ENCODE measurements at places on chromosomes 6 and 20.

DNA sequence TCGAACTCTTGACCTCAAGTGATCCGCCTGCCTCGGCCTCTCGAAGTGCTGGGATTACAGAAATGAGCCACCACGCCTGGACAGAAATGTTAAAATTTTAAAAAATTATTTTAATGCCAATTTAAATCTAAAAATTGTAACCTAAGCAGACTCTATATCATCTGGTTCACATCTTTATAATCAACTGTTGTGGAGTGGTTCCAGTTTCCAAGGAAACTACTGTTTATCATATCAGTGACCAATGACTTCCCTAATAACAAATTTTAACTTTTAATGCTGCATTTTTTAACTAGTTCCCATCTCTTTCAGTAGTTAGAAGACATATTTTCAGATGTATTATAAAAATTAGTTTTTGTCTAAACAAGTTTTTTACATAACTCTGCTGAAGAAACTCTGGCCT is 5.2 kb upstream of the BTN3A2 start:
- no peaks in the 10 kb centered on the region for H3K27me3 ChIP-seq
- no peak overlapping the region for H3K27ac ChIP-seq
- no peaks in the 10 kb centered on the region for H3K36me3 ChIP-seq
- DNase-seq: no peak
- H3K4me3 ChIP-seq: no peak overlapping the region

DNA sequence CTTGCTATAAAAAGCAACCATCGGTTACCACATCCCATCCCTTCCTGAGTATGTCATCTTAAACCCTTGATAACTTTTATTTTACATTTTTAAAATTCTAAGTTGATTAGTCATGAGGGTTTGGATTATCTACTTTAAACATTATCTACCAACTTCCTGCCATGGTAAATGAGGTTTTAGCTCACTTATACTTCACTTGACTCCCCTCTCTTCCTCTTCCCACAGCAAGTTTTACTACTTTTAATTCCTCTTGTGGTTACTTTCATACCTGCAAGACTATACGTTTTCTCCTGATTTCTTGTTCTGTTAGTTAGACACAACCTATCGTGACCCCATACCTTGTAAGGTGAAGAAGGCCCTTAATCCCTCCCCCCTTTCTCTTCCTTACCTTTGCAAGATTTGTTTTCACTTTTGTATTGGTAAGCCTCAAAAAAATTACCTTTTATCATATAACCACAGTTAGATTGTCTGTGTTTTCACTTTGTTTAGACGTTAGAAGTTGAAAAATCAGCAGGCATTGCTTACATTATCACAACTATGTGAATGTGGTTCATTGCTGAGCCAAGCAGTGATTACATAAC is 60.1 kb upstream of the OGFRL1 start:
- H3K36me3 ChIP-seq: no peaks in the 10 kb centered on the region
- H3K4me3 ChIP-seq: no peak overlapping the region
- H3K4me1 ChIP-seq: no peaks in the 10 kb centered on the region
- DNase-seq: no peak
- no peaks in the 10 kb centered on the region for H3K27me3 ChIP-seq

- no peak overlapping the region for H3K27ac ChIP-seq
- H3K27me3 ChIP-seq: 0 out of 2 replicates have a peak, but pooled peaks cover 3% of the 10 kb centered on the region
- no peak for DNase-seq
- H3K36me3 ChIP-seq: no peaks in the 10 kb centered on the region
- H3K4me1 ChIP-seq: no peaks in the 10 kb centered on the region
- H3K4me3 ChIP-seq: no peak overlapping the region
Observed at GRCh38 chr20:22473293-22473692, 111.1 kb downstream of the FOXA2 start.

- H3K4me1 ChIP-seq: no peaks in the 10 kb centered on the region
- no peak for DNase-seq
- no peak overlapping the region for H3K27ac ChIP-seq
- no peaks in the 10 kb centered on the region for H3K36me3 ChIP-seq
Observed at GRCh38 chr20:63381781-63382431, 20.8 kb upstream of the CHRNA4 start.

DNA sequence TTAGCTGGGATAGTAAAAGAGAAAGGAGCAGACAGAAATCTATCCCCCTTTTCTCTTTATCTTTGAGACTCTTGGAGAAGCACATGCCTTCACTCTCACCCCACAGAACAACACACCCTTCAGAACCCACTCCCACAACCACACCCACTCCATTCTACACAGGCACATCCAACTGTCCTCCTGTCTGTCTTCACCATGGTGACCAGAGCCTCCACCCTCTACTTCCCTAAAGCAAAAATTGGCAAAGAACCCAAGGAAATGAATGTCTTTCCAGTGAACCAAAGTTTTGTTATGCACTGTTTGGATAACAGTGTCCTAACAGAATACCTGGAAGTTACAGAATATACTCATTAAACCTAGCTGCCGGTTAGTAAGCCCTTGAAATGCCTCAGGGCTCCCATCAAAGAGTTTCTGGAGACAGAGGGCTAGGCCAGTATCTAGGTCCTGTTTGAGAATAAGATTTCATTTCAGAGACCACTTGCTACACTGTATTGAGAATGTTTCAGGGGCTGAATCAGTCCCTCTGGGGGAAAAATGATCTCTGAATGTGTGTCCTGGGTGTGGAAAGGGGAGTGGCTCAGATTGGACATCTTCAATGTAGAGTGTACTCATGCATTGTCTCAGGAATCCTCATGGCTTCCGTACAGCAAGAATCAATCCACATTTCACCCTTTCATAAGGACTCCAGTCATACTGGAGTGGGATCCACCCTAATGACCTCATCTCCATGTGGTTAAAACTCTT is 101.1 kb downstream of the LY86 start:
- no peak overlapping the region for H3K27ac ChIP-seq
- no peaks in the 10 kb centered on the region for H3K36me3 ChIP-seq
- peaks cover 29% of the 10 kb centered on the region for H3K4me1 ChIP-seq
- no peak for DNase-seq
- no peaks in the 10 kb centered on the region for H3K27me3 ChIP-seq

Measured in HCT116 (cell line).